SHP77 (cell line): ENCODE measurements at places on chromosomes 3 and 15.
A peak's percentile ranks its signal among the peaks of the same experiment; 100 is the strongest.

DNA sequence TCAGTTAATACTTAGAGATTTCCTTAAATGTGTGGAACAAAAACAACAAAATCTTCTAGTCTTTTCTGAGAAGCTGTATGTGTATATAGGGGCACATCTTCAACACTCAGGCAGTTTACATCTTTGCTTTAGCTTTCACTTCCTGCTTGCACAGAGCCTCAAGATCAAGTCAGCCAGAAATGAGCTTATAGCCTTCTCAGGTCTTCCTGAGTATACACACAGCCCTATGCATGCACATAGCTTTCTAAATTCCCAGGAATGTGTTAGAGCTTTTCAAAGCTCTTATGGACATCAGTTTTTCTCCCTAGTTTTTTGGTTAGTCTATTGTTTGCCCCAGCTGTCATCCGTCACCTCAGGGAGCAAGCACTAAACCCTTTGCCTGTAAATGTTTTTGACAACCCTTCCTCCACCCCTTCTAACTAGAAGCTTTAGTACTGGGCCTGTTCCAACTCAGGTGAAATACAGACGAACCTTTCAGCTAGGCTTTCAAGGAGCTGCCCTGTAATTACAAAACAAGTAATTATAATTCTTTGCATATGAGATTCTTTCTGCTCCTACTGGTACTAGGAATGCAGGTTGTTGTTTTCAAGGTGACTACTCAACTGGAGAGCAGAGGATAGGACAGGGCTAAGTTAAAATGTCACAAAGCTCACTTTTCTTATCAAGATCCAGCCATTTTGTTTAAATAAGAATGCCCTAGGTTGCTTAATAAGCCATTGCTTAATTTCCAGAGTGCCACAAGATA, 22.6 kb upstream of the MTMR10 start:
- no peak for DNase-seq

DNA sequence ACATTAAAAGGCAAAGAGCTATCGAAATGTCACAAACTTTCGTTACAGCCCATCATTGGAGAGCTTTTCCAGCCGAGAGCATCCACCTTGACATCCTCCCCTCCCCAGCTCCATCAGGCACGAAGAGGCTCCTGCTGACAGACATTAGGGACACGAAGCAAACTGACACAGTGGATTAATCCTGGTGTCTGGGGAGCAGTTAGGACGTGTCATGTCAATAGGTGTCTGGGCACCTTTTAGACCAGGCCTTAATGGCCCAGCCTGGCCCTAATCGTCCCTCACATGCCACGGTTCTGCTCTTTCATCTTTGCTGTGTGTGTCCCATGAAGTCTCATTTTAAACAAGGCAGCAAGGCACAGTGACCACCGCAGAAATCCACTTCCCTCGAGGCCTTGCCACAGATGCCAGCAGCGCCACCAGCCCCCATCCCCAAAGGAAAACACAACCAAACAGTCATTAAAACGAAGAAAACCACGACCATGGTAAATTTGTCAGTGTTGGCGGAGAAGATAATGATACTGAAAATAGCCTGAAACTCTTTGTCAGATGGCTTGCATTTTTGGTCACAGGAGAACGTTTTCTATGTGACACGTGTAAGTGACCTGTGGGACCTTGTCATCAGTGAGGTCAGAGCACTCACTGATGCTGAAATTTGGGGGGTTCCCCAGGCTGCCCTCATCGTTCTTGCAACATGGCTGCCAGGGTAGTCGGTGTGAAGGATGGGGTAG, 16.3 kb upstream of the PCSK6 start:
- no peak for DNase-seq

- no peak for DNase-seq
Observed at GRCh38 chr3:37668431-37668817, 193.3 kb upstream of the CTDSPL start.

DNA sequence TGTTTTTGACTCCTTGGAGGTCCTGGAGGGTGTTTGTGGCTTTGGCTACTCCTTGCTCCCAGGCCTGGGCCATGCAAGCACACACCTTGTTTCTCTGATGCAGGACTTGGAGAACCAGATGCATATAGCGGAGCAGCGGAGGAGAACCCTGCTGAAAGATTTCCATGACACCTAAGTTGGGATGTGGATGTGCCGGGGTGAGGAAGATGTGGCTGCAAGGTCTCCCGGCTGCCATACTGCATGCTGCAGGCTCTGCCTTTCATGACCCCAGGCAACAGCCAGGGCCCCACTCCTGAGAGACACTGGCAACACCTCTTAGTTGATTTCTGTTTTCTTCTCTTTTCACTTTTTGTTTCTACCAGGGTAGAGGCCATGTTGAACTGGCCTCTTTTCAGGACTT, 6.9 kb upstream of the P4HTM start:
- no peak for DNase-seq

DNA sequence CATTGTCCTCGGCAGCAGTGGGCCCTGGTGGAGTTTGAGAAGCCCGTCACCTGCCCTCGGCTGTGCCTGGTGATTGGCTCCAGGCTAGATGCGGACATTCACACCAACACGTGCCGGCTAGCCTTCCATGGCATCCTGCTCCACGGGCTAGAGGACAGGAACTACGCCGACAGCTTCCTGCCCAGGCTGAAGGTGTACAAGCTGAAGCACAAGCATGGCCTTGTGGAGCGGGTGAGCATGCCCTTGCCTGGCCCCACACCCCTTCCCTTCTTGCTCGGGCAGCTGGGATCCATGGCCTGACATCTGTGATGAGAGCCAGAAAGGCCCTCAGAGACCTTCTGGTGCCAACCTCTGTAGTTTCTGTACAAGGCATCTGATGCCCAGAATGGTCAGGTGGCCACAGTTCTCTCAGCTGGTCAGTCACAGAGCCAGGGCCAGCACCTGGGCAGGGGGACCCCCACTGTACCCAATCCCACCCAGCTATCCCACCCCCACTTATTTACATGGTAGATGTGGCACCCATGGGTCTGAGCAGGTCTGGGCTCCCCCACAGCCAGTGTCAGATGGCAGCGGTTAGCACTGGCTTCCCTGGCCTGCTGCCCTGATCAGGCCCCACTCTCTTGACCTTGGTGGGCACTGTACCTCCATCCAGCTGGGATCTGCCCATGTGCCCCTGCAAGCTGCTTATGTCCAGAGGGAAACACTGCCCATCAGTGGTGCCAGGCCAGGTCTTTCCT, 124.9 kb downstream of the DNAJB8 start:
- no peak for DNase-seq

- DNase-seq: no peak
Observed at GRCh38 chr3:32434206-32434605, 42.6 kb downstream of the CMTM7 start.

GRCh38 chr3:149120051-149120972, 9.1 kb upstream of the HPS3 start:
- peak; percentile 63 for DNase-seq

DNA sequence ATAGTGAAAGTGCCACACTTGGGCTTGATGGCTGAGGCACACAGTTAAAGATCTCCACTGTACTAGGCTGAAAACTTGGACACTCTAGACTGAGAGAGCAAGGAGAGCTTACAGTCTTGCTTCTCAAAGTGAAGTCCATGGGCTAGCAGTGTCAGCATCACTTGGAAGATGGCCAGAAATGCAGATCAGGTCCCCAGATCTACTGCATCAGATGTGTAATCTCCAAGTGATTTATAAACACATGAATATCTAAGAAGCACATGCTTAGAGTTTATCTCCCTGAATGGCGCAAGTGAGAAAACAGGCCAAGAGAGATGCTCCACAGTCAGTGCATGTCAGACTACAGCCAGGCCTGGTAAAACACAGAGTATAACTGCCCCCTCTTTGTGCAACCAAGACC, 308.6 kb downstream of the CLSTN2 start:
- DNase-seq: no peak

DNA sequence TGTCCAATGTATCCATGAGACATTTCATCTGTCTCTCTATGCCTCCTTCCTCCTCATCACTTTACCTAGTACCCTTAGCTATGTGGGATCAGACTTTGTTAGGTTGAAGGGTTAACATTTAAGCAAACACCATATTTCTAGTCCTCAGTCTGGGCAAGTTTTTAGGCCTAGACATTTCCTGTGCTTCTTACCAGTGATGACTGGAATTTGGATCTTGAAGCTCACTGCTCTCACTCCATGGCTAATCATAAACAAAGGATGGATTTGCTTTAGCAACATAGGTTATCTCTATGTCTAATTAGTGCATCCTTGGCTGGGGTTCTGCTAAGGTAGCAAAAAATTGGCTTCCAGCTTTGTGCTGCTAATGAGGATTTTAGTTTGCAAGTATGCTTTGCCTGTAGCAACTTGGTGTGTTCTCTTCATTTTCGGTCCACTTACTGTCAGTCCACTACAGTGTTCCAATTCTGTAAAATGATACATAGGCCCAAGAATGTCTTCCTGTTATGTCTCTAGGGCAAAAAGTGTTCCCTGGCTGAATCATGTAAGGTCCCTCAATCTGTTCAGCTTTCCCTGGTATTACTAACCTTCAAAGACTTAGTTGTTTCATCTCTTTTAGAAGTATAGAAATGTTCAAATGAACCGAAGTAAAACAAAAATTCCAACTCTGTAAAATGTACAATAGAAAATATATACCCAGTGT, 615.4 kb downstream of the CADM2 start:
- DNase-seq: no peak

DNA sequence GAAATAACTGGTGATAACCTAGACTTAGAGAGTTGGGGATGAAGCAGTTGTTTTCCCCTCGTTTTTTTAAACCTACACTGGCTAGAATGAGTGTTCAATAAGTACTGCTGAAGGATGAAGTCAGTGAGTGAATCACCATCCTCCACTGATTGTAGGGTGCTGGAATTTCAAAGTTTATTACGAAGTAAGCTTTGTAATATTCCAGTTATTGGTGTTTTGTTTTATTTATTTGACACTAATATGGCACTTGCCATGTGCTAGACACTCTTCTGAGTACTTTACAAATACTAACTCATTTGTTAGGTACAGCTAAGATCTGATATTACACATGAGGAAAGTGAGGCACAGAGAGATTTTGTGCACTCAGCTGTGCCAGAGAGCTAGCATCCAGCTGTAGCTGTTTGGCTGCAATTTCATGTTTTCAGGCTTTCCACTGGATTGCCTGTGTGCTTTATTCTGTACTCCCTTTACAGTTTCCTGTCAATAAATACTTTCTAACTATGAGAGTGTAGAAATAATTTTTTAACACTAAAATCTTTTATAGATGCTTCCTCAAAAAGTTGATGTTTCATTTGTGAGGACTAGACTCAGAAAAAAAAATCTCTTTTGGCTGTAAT, 5.8 kb downstream of the MAP2K5 start:
- no peak for DNase-seq

DNA sequence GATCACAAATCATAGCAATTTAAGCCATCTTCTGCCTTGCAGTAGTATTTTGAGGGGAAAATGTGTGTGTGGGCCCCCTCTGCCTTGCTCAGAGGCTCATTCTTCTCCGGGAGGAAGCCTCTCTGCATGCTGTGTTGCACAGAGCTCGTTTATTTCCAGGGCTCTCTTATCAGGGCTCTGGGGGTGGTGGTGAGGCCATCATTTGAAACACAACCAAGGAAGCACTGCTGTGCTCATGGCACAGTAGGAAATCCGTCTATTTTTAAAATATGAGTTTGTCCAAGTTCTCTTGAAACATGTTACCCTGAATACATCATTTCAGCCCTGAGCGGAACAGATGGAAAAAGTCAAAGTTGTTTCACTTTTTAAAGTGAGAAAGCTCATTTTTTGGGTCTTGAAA, 369.0 kb upstream of the CFAP20DC start:
- no peak for DNase-seq

DNA sequence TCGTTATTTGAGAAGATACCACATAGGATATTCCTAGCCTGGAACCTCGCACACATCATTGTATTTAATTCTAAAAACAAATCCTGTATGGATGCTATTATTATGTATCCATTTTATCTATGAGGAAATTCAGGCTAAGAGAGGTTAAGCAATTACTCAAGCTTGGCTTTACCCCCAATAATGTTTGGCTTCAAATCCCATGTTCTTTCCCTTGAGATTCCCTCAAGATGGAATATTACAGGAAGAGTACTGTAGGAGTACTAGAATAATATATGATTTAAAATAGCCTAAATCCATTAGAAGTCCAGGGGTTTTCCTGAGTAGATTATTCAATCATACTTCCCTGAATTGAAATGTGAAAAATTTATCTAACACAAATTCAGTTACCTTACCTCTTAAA, 630.2 kb downstream of the ZNF385D start:
- no peak for DNase-seq

DNA sequence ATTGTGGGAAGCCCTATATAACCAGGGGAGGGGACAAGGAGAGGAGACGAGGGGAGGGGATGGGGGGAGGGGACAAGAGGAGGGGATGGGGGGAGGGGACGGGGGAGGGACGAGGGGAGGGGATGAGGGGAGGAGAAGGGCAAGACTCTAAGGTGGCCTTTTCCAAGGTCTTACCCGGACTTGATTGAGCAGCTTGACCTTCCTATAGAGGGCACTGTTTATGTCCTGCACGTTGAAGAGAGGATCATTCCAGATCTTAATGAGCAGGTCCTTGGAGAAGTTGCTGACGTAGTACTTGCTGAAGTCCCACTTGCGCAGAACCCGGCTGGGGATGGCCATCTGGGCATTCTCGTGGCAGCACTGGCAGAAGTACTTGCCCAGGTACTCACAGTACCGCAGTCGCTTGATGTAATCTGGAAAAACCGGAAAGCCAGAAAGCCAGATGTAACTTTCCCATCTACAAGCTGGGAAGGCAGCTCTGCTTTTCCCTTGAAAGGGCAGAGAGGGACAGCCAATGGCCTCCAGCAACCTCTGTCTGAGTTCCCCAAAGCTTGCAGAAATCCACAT, 55.7 kb downstream of the RUBCN start:
- DNase-seq: no peak

- no peak for DNase-seq
Observed at GRCh38 chr3:119427669-119428068, 35.7 kb downstream of the TMEM39A start.

GRCh38 chr15:80778964-80779657, at the start of gene CEMIP:
Gene CEMIP (plus strand): TSS chr15:80779370. CDS start chr15:80873880, 94,510 bp downstream.
- DNase-seq: peak; percentile 86

DNA sequence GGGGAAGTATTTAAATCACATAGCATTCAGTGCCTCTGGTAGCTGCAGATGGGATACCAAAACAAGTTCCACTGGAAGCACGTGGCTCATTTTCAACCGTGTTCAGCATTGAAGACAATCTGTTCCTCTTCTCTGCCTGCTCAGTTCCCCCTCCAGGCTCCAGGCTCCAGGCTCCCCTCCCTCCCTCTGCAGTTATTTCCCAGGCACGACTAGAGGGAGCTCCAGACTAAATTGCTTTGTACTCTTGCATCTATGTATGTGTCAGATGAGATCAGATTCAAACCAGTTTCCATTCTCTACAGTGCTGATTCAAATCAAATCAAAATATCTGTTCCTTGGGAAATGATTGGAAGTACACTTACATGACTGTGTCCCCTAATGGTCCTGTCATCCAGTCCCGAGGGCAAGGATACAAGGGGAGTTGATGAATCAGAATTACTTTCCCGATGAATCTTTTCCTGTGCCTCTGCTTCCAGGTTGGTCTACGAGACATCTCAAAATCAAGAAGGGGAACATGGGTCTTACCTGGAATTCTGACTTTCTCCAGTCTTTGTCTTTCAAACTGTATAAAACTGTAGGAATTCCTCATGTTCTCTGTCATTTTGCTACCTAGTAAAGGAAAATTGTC, 600.5 kb downstream of the EDEM1 start:
- DNase-seq: peak; percentile 79

GRCh38 chr15:57094321-57095257, 176.1 kb downstream of the TCF12 start:
- DNase-seq: no peak

GRCh38 chr15:52115598-52116427, 3.2 kb upstream of the BCL2L10 start:
- DNase-seq: no peak
